ENCODE measurements at places on chromosomes 11 and 22.

- no peak for DNase-seq
Observed at GRCh38 chr11:120486138-120486537, 25.4 kb upstream of the GRIK4 start.

GRCh38 chr11:86861810-86862209 lies 61.5 kb downstream of the PRSS23 start:
- no peak for DNase-seq

DNA sequence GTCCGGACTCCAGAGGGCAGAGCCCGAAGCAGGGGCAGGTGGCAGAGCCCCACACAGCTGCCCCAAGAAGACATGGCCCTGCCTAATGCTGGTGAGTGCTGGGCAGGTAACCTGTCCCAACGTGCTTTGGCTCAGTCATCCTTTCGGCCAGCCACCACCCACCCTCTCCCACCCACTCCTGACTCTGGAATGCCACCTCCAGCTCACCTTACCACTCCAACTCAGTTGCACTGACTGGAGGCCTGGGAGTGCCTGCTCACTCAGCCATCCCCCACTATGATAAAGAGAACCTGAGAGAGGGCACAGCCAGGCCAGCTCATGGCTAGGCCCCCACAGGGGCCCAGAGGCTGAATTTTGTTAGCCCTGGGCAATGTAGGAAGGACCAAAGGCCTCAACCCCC lies 53.8 kb upstream of the MPEG1 start:
- no peak for DNase-seq

- DNase-seq = no peak
Observed at GRCh38 chr11:114169321-114169749, 109.8 kb downstream of the ZBTB16 start.

DNA sequence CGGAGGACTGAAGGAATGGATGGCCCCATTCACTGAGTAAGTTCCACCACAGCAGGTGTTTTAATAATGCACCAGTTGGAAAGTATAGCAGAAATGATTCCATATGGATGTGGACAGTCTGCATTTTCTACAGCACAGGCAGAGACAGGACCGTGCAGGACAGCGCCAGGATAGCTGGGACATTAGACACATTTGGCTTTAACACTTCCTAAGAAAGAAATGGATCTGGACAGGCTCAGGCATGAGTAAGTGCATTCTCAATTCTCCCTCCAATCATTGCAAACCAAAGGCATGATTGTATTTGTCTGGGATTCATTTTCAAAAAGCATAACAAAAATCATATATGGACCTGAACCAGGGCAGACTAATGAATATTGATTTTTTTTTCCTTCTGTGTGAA lies 233.0 kb upstream of the POU2AF2 start:
- DNase-seq = no peak

GRCh38 chr11:65867284-65868071 lies 5.1 kb downstream of the EFEMP2 start:
- DNase-seq = no peak

GRCh38 chr22:38296372-38296771 lies 20.9 kb downstream of the CSNK1E start:
- DNase-seq = no peak

DNA sequence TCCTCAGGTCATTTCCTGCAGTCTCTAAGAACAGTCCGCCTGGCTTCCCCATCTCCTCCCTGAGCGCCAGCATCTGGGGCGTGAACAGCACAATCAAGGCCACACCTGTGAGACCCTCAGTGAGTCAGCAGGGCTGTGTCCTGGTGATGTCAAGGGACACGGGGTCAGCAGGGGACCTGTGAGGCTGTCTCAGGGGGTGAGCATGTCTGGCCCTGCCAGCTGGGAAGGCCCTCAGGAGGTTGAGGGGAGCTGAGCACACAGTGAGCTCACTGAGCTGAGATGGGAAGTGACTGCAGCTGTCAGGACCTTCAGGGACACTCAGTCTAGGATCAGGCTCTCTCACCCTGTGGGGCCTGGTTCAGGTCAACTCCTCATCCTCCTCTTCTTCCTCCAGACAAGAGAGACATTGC lies 46.6 kb upstream of the VPREB1 start:
- no peak for DNase-seq

DNA sequence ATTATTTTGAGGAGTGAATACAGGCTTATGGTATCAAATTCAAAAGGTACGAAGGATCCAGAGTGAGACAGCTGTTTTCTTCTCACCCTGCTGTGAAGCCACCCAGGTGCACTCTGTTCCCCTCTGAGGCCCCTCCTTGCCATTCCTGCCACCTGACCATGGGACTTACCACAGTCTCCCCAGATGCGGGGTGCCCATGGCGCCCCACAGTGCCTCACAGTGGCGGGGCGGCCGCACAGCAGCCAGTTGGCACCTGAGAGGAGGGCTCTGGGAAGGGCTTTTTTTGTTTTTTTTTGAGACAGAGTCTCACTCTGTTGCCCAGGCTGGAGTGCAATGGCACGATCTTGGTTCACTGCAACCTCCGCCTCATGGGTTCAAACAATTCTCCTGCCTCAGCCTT lies 151.7 kb downstream of the CEP164 start:
- no peak for DNase-seq

DNA sequence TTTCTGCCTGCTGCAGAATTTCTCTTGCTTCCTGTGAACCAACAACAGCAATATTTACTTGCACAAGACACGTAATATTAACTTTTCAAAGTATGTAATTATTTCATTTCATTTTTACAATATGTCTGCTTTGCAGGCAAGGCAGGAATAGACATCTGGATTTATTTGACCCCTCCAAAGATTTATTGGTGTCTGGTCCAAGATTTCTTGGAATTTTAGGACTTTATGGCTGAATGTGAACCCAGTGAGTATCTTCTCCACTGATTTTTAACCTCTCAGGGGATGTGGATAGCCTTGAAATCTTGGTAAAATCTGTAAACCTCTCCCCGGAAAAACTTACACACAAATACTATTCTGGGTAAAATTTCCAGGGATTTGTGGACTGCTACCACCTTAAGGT lies 61.5 kb downstream of the PKNOX2 start:
- no peak for DNase-seq

DNA sequence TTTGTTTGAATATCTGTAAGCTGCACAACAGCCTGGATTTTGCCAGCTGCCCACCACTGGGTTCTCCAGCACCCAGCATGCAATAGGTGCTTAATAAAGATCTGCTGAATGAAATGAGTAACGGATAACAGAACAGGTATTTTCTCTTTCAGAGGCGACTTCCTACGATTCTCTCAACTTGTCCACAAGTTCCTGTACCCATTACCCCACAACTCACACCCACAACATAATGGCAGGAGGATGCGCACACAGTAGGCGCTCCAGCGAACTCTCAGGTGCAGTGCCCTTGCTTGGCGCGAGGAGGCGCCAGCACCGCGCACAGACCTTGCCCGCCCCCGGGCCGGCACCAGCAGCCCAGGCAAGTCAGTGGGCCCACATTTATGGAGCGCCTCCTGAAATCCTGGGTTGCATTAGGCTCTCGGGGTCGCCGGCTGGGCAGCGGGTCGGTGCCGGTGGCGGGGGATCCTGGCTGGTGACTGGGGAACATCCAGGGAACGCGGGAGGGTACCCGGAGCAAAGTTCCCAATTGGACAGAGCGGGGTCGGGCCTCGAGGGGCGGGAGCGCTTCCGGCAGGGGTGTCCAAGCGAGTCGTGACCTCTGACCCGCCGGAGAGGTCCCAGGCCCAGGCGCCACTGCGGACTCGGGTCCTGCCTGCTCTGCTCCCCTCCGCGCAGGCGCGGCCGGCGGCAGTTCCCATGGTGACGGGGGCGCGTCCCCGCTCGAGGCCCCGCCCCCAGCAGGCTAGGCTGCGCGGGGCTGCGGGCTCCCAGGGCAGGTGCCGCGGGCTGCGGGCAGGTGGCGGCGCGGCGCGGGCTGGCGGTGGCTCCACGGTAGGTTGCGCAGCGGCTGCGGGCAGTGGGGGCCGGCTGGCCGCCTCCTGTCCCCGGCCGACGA lies at the start of gene KIAA1671:
TSS of gene KIAA1671 (plus strand) at position 775 of the 895 bp plus-strand sequence. CDS start 75,284 bp downstream, outside the sequence.
- DNase-seq = peak; percentile 90

DNA sequence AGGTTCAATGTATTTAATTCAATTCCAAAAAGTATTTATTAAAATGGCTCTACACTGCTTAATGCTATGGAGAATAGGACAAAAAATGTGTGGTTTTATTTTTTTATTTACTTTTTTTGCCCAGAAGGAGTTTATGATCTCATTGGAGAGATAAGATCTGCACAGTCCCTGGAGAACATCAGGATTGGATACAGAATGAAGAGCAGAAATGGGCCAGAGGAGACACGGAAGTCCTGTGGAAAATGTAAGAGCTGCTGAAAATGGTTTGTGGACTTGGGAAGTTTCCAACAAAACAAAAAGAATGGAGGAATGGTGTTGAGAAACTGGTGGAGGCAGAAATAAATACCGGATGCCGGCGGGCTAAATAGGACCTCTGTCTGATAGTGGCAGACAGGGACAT lies 554.6 kb downstream of the OPCML start:
- no peak for DNase-seq

GRCh38 chr11:66476841-66477251 lies 3.4 kb upstream of the DPP3 start:
- no peak for DNase-seq

GRCh38 chr11:83773950-83774880 lies 488.0 kb upstream of the CCDC90B start:
- peak; percentile 21 for DNase-seq

- no peak for DNase-seq
Observed at GRCh38 chr22:25061134-25061533, 108.6 kb downstream of the KIAA1671 start.

GRCh38 chr11:128848815-128849455 lies 18.2 kb downstream of the KCNJ1 start:
- peak; percentile 74 for DNase-seq

- no peak for DNase-seq
Observed at GRCh38 chr11:86386746-86387145, 12.1 kb downstream of the CCDC81 start.

DNA sequence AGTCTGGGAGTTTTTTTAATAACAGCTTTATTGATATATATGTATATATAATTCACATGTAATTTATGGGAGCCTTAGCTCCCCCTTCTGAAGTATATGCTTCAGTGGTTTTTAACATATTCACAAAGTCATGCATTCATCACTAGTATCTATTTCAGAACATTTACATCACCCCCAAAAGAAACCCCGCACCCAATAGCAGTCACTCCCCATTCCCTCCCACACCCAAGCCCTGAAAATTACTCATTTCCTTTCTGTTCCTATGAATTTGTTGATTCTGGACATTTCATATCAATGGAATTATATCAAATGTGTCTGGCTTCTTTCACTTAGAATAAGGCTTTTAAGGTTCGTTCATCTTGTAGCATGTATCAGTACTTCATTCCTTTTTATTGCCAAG lies 35.6 kb upstream of the SYT7 start:
- DNase-seq = peak; percentile 32

- peak; percentile 58 for DNase-seq
Observed at GRCh38 chr11:128354476-128354875, 232.9 kb downstream of the ETS1 start.

- no peak for DNase-seq
Observed at GRCh38 chr11:31484497-31484896, 24.9 kb downstream of the IMMP1L start.

GRCh38 chr11:44226490-44226889 lies 83.4 kb downstream of the ALX4 start:
- DNase-seq = no peak

- DNase-seq = peak; percentile 25
Observed at GRCh38 chr11:8019314-8020243, 32.4 kb downstream of the EIF3F start.

- DNase-seq = peak; percentile 90
Observed at GRCh38 chr22:37905534-37906363, at the start of gene MICALL1. Gene MICALL1 (plus strand): TSS chr22:37906297. CDS start chr22:37906423, 126 bp downstream.

DNA sequence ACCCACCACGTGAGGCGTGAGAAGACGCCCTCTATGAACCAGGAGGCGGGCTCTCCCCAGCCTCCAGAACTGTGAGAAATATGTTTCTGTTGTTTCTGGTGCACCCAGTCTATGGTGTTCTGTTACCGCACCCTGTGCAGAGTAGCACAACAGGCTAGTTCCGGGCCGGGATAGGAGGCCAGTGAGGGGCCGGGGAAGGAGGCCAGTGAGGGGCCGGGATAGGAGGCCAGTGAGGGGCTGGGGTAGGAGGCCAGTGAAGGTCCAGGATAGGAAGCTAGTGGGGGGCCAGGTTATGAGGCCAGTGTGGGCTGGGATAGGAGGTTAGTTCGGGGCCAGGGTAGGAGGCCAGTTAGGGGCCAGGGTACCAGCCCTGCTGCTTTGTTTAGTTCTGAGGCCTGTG lies 204.6 kb downstream of the BARX2 start:
- DNase-seq = no peak

- no peak for DNase-seq
Observed at GRCh38 chr11:117711331-117711730, 85.7 kb downstream of the DSCAML1 start.

DNA sequence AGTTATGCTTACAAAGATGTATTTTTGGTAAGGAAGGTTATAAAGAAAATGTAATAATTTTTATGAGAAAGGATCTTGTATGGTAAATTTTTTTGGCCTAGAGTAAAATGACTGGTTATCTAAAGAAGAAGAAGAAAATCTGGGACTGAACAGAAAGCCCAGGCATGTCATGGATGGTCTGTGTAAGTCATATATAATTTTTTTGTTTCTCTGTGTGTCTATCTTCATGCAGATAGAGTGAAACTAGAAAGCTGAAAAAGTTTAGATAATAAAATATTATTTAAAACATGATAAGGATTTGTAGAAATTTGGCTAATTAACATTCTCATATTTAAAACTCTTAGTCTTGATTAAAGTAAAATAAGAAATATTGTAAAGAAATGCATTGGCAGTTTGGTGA lies 27.6 kb upstream of the MPEG1 start:
- no peak for DNase-seq

DNA sequence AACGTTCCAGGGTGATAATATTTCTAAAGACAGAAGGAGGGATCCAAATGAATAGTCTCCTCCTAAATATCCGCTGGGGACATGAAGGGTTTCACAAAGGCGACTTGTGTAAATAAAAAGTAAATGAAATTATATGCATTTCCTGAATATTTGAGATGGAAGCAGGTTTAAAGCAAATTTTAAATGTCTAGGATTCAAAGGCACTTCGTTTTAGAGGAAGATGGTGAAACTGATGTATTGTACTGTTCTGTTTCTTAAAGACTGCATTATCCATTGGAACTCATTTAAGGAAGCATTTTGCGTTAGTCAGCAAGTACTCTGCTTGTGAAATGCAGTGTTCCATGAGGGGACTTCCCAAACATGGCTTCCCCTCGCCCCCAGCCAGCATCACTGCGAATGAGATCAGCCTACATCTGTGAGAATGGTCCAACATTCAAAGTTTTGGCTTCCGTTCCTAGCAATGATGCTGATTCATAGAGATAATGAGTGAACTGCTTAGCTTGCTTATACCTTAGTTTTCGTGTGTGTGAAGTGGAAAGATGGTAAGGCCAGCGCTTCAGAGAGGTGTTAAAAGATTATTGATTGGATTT lies 1.5 kb downstream of the RAB39A start:
- DNase-seq = peak; percentile 86

Data from Daoy (cell line).